NCI-H446 treated with DMSO at 0.1 percent for 48 hours (cell line): ENCODE measurements at places on chromosomes 3 and 15.
A peak's percentile ranks its signal among the peaks of the same experiment; 100 is the strongest.

DNA sequence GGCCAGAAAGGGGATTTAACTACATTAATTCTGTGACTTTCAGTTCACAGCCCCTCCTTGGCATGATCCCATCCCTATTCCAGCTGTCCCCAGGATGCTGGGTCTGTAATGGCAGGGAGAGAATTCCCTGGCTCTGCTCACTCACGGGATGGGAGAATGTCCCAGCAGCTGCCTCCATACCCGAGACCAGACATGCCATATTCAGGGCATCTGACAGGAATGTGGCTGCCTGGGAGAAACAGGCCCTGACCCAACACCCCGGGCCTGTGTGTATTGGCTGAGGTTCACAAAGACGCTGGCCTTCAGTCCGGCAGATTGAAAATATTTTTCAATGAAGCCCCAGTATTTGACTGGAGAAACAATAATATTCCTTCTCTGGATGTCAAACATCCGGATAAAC is 83.6 kb upstream of the SMAD3 start:
- DNase-seq = no peak

DNA sequence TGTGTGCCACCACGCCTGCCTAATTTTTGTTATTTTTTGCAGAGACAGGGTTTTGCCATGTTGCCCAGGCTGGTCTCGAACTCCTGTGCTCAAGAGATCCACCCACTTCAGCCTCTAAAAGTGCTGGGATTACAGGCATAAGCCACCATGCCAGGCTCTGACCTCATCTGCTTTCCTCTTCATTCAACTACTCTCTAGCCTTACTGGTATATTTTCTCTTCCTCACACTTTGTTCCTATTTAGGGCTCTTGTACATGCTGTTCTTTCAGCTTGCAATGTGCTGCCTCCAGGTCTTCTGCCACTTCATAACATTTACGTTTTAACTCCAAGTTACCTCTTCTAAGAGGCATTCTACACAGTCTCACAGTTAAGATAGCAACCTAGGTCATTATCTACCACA is 34.9 kb downstream of the PIK3CB start:
- DNase-seq = no peak

GRCh38 chr3:62365391-62366125 is 7.8 kb downstream of the FEZF2 start:
- peak; percentile 72 for DNase-seq

DNA sequence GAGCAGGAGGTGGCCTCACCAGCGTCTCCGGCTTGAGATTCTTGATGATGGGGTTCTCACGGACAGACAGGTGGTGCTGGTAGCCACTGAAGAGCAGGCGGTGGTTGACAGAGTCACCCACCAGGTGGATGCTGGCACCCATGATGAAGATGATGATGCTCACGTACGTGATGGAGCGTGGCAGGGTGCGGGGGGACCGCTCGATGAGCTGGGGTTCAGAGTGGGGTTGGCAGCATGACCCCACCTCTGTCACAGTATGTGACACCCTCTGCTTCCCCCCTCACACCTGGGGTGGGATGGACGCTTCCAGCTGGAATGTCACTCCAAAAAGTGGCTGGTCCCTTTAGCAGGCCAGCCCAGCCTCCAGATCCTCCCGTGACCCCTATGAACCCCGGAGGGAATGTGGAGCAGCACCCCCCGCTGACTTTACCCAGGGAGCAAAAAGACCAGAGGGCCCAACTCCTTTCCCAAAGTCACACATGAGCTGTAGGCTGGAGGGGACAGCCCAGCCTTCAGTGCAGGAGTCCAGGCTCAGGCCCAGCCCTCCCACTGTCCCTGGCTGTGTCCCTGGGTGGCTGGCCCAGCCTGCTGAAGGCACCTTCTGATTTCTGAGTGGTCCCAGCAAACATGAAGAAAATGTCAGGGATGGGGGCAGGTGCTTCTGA is 6.7 kb upstream of the CALML4 start:
- no peak for DNase-seq

- DNase-seq = no peak
Observed at GRCh38 chr15:37394402-37395099, 294.2 kb upstream of the MEIS2 start.

DNA sequence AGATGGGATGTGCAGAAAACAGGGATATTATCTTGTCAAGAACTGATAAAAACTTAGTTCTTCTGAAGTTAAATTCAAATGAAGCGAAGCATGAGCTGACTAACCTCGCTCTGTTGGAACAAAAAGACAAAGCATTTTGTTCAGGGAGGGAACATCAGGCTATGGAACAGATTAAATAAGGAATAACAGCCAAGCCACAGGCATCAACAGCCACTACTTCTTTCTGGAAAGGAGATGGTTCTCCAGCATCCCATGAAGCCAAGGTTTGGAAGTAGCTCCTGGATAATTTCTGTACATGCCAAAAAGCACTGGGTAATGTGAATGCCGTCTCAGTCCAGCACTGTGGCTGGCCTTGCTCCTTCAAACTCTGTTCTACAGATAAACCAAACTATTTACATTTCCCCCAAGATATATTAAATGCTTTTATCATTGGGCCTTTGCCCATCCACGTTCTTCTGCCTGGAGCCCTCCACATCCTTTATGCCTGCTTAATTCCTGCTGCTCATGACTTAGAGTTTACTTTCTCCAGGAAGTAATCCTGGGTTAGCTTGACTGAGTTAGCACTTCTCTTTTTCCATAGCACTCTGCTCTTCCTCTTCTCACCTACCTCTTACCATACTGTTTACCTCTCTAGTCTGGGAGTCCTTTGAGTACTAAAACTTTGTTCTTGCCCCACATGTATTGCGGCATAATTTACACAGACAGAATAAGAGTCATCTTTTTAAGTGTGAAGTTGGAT is 232.0 kb downstream of the CLSTN2 start:
- DNase-seq = peak; percentile 68

GRCh38 chr3:64612082-64612860 is 75.5 kb downstream of the ADAMTS9 start:
- DNase-seq = no peak

GRCh38 chr15:77474310-77474988 is 53.8 kb downstream of the HMG20A start:
- no peak for DNase-seq

- DNase-seq = no peak
Observed at GRCh38 chr3:3200632-3201212, 21.2 kb upstream of the CRBN start.

DNA sequence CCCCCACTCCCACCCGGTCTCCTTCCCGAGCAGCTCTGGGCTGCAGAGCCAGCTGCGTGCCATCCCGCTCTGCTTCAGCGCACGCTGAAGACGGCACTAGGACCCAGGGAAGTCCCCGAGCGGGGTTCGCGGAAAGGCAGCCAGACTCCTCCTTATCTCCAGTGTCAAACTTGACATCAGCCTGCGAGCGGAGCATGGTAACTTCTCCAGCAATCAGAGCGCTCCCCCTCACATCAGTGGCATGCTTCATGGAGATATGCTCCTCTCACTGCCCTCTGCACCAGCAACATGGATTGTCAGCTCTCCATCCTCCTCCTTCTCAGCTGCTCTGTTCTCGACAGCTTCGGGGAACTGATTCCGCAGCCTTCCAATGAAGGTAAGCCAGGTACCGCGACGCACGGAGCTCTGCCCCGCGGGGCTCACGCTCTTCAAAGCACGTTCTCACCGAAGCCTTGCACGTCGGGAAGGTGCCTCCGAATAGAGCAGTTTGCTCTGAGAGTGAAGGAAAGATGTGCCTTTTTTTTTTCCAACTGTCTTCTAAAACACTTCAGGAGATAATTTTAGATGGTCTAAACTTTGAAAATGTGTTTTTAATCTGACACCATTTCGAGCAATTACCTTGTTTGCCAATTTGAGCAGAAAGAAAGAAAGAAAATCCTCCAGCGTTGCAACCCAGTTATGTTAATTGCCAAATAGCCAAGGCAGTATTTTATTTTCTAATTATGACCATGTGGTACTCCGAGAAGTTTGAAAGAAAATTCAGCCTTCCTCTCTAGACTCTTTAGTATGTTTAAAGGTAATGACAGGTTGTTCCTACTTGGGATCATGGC is at the start of gene EPHA3:
Gene EPHA3, plus strand, starts transcription at position 161 of the 830 bp plus-strand sequence. Its CDS starts 128 bp downstream, at position 289.
- peak; percentile 93 for DNase-seq

GRCh38 chr3:61701011-61701410 is 139.6 kb downstream of the PTPRG start:
- no peak for DNase-seq

- no peak for DNase-seq
Observed at GRCh38 chr15:38691965-38692788, 127.6 kb upstream of the RASGRP1 start.

DNA sequence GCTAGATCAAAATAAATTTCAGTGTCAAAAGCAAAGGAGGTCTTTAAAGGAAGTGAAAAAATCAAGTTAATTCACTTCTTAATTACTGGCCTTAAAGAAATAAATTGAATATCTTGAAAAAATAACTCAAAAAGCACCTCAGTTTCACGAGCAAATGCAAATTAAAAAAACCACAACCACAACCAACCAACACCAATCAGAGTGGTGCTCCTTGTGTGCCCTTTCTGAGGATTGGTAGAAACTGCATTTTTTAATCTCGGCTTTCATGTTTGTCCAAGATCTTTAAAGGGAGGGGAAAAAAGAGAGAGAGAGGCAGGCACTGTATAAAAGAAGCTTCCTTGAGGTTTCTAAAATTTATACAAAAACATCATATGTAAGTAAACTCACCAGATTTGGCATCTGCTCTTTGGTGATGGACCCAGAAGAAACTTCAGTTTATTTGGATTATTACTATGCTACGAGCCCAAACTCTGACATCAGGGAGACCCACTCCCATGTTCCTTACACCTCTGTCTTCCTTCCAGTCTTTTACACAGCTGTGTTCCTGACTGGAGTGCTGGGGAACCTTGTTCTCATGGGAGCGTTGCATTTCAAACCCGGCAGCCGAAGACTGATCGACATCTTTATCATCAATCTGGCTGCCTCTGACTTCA is at the start of gene GPR15:
Gene GPR15, plus strand, starts transcription at position 357 of the 653 bp plus-strand sequence. Its CDS starts 56 bp downstream, at position 413.
- DNase-seq = no peak
